ENCODE measurements at places on chromosomes 1 and 21. TPM values are rescaled to one million over a fixed set of nuclear protein-coding genes. Genes with fewer than 3 reads are reported as not detected.

DNA sequence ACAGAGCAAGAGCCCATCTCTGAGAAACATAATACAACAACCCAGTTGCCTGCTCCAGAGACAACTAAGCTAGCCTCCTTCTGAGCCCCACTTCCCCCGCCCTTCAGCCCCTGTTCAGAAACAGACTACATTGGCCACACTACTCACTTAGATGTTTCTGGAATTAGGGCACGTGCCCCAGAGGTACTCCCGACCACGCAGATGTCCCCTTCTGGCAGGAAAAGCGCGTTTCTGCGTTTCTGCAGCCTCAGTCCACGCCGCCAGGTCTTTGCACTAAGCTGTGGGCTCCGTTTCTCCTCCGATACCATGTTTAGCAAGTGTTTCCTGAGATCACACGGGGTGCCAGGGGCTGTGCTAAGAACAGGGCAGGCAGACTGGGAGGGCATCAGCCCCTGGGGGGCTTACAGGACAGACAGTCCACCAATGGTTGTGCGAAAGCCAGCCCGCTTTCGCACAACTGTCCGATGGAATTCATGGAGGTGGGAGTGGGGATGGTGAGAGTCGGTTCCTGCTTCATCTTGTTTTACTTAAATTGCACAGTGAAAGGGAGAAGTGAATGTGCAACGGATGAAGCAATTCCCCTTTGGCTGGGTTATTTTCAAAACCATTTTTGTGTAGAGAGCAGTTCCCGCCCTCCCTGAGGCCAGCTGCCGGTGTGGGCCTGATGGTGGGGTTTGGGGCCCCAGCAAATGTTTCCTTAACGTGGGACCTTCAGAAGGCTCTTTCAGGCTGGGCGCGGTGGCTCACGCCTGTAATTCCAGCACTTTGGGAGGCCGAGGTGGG, 2.7 kb downstream of the PIK3CD start:
- H3K36me3 ChIP-seq = no peaks in the 10 kb centered on the region
- peak overlapping the region; percentile 15 for H3K4me3 ChIP-seq
- H3K4me1 ChIP-seq = peaks cover 33% of the 10 kb centered on the region
- DNase-seq = no peak

DNA sequence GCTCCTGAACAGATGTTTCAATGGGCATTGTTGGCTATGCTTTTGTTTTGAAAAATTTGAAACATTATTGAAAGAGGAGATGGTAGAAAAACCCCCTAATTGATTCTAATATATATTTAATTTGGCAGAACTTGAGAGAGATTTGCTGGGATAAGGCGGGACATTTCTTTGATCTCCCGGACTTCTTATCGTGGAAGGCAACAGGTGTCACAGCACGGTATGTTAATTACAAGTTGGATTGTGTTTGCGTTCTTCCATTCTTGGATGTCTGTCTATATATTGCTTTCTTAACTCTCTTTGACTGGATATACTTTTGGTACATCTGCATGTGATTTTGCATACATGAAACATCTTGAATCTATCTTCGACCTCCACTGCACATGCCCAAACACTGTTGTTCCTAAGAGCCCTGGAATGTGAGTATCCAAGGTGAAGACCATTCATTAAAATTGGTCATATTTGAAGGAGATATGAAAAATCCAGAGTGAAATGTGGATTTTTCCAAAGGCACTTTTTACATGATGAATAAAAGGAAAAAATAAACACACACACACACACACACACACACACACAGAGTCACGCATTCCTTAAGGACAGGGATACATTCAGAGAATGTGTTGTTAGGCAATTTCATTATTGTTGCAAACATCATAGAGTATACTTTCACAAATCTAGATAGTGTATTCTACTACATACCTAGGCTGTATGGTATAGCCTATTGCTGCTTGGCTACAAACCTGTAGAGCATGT, 81.9 kb downstream of the FGGY start:
- H3K36me3 ChIP-seq = no peaks in the 10 kb centered on the region
- H3K27ac ChIP-seq = no peak overlapping the region
- DNase-seq = no peak
- no peaks in the 10 kb centered on the region for H3K27me3 ChIP-seq

GRCh38 chr1:216464489-216464888, 41.2 kb upstream of the USH2A start:
- no peak for DNase-seq
- no peaks in the 10 kb centered on the region for H3K27me3 ChIP-seq
- H3K4me1 ChIP-seq = no peaks in the 10 kb centered on the region

DNA sequence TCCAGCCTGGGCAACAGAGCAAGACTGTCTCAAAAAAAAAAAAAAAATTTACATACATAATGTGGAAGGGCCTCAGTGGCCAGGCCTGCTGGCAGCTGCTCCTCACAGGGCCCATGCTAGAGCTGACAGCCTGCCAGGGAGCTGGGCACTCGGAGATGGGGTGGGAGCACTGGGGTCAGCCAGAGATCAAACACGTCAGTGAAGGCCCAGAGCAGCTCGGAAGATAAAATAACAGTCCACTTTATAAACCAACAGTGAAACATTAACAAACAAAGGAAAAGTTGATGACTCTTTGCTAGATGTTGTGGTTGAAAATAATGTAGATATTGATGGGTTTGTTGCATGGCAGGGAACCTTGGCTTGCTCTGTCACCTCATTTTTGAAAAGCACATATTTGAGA, 42.7 kb downstream of the ATP5PF start:
- peaks cover 11% of the 10 kb centered on the region for H3K36me3 ChIP-seq
- H3K27me3 ChIP-seq = no peaks in the 10 kb centered on the region
- no peak overlapping the region for H3K27ac ChIP-seq

DNA sequence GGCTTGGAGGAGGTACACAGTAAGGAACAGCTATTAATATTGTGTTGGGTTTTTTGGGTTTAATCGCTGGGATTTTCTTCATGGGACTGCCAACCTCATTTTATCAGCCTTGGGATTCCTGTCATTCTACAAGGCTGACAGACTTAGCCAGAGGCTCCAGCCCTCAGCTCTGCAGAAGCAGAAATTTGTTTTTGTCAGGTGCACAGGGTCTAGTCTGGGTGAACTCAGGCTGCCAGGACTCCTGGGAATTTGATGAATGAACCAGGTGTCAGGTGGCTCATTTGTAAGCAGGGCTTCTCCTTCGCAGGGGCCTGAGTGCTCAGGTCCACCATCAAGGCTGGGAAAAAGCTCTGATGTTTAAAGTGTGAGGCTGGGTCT, 11.5 kb upstream of the ZNF362 start:
- H3K4me3 ChIP-seq = no peak overlapping the region
- H3K27ac ChIP-seq = no peak overlapping the region
- no peak for DNase-seq
- H3K27me3 ChIP-seq = no peaks in the 10 kb centered on the region
- no peaks in the 10 kb centered on the region for H3K4me1 ChIP-seq

GRCh38 chr1:203995228-203995627, 77.7 kb upstream of the SOX13 start:
- H3K4me1 ChIP-seq = peaks cover 5% of the 10 kb centered on the region
- H3K36me3 ChIP-seq = no peaks in the 10 kb centered on the region

DNA sequence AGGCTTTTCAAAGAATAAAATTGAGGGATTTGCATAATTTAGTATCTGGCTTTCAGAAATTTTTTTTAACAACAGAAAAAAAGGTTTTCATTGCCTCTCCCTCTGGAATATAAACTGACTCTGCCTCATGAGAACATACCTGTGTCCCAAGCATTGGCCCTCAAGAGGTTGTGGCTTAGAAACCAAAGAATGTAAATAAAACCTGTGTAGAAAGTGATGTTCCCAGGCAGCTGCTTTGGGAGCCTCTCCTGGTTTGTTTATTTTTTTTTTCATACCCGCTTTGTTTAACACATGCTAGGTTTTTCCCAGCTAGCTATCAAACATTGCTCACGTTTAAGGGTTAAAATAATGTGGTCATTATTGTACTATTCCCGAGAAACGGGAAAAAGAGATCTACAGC, 40.5 kb upstream of the IFNAR2 start:
- no peak overlapping the region for H3K27ac ChIP-seq
- no peak overlapping the region for H3K4me3 ChIP-seq
- DNase-seq = peak; percentile 12
- peaks cover 26% of the 10 kb centered on the region for H3K27me3 ChIP-seq

GRCh38 chr1:190353538-190354101, 124.0 kb downstream of the BRINP3 start:
- H3K36me3 ChIP-seq = no peaks in the 10 kb centered on the region
- H3K4me1 ChIP-seq = no peaks in the 10 kb centered on the region
- no peak overlapping the region for H3K27ac ChIP-seq
- no peak for DNase-seq

- H3K4me3 ChIP-seq = no peak overlapping the region
- no peaks in the 10 kb centered on the region for H3K4me1 ChIP-seq
- peaks cover 96% of the 10 kb centered on the region for H3K36me3 ChIP-seq
- no peaks in the 10 kb centered on the region for H3K27me3 ChIP-seq
- no peak overlapping the region for H3K27ac ChIP-seq
Observed at GRCh38 chr1:117094841-117095604, 26.5 kb downstream of the TRIM45 start.

- H3K36me3 ChIP-seq = peaks cover 19% of the 10 kb centered on the region
- H3K4me1 ChIP-seq = peaks cover 23% of the 10 kb centered on the region
- DNase-seq = peak; percentile 89
- H3K27me3 ChIP-seq = no peaks in the 10 kb centered on the region
- H3K4me3 ChIP-seq = peak overlapping the region; percentile 51
Observed at GRCh38 chr1:228166170-228166936, 749 bp downstream of the IBA57 start.

DNA sequence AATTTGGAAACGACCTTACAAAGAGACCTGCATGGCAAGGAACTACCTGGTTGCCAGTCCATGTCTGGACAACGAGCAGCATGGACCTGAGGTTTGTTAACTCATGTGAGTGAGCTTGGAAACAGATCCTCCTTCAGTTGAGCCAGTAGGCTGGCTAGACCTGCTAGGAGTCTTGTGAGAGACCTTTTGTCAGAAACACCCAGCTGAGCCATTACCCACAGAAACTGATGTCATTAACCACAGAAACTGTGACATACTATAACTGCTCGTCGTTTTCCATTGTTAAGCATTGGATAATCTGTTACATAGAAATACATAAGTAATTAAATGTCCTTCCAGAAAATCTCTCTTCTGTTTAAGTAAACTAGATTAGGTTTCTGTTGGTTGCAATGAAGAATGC, 211.1 kb upstream of the C21orf91 start:
- DNase-seq = no peak
- H3K27me3 ChIP-seq = no peaks in the 10 kb centered on the region
- no peaks in the 10 kb centered on the region for H3K4me1 ChIP-seq

GRCh38 chr1:208224192-208224713, 19.9 kb downstream of the PLXNA2 start:
- no peak overlapping the region for H3K4me3 ChIP-seq
- DNase-seq = no peak
- H3K4me1 ChIP-seq = peaks cover 43% of the 10 kb centered on the region
- H3K36me3 ChIP-seq = no peaks in the 10 kb centered on the region

DNA sequence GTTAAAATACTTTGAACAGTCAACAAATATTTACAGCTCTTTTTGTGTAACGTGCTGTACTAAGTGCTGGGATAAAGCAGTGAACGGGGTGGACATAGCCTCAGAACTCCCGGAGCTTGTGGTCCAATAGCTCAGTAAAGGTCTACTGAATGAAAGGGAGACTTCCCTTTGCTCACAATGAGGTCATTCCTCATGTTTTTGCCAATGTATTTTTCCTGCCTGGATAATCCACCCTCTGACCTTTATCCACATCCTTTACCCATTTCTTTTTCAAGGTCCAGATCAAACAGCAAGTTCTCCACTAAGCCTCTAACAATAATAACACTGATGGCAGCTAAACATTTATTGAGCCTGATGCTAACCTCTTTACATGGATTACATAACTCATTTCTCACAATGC, 55.9 kb downstream of the LEPR start:
- H3K4me3 ChIP-seq = no peak overlapping the region
- H3K4me1 ChIP-seq = peaks cover 15% of the 10 kb centered on the region
- no peaks in the 10 kb centered on the region for H3K27me3 ChIP-seq
- H3K36me3 ChIP-seq = no peaks in the 10 kb centered on the region
- peak overlapping the region; percentile 8 for H3K27ac ChIP-seq

- DNase-seq = no peak
- peak overlapping the region; percentile 92 for H3K4me3 ChIP-seq
- H3K36me3 ChIP-seq = no peaks in the 10 kb centered on the region
- H3K4me1 ChIP-seq = peaks cover 16% of the 10 kb centered on the region
Observed at GRCh38 chr21:45076245-45076711, 1.9 kb downstream of the ADARB1 start.

DNA sequence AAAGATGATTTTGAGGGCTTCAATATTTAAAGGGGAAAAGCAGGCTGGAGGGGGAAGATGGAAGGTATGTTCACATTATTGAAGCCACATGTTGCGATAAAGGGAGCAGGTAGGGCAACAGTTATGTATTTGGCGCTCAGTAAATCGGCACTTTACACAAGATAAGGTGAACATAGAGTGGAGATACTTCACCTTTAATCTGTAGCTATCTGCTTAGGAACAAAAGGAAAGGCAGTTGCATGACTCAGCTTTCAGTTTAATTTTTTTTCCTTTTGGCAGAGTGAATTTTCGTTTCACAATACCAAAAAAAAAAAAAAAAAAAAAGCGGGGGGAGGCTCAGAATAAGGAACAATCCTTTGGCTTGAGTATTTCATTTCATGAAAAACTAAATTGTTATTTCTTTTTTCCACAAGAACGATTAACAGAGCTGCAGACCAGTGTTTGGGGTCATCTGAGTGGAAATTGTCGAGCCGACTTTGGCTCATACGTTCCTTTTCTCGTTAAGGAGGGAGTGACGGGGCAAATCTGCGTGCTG, 1.1 kb upstream of the COQ8A start:
- H3K4me3 ChIP-seq = peak overlapping the region; percentile 88
- DNase-seq = no peak
- H3K27ac ChIP-seq = peak overlapping the region; percentile 91
- peaks cover 49% of the 10 kb centered on the region for H3K4me1 ChIP-seq

- no peaks in the 10 kb centered on the region for H3K27me3 ChIP-seq
- H3K27ac ChIP-seq = no peak overlapping the region
- peaks cover 23% of the 10 kb centered on the region for H3K4me1 ChIP-seq
Observed at GRCh38 chr1:168387781-168388760, 107.4 kb downstream of the TBX19 start.

DNA sequence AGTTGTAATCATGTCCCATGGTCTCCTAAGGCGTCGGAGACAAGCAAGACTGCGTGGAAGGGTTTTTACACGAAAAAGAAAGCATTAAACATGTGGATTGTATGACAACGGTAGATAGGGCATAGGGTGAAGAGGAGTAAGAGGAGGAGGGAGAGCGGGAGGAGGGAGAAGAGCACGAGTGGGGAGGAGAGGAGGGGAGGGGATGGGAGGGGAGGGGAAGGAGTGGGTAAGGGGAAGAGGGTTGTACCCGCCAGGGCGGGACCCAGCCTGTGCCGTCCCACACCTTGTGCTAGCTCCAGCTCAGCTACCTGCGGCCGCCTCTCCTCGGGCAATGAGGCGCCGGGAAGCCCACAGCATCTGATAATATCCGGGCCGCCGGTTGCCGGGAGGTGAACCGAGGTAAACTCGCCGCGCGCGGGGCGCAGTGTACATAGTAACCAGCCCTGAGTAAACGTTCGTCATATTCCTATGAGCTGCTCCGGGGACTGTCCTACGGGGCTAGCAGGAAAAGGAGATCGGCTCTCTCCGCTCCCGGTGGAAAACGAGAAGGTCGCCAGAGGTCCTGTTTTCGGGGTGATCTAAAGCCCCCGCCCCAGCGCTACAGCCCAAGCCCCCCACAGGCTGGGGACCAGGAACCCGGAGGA, 449 bp upstream of the RCAN3 start:
- H3K27ac ChIP-seq = peak overlapping the region; percentile 99
- H3K36me3 ChIP-seq = no peaks in the 10 kb centered on the region
- peak; percentile 91 for DNase-seq
- H3K4me1 ChIP-seq = peaks cover 9% of the 10 kb centered on the region
- peak overlapping the region; percentile 64 for H3K4me3 ChIP-seq

PRAMEF4 gene
- total RNA-seq = not detected

AMY1A gene
- total RNA-seq = not detected

LRRC3 gene
- total RNA-seq = 1.2 TPM
